HS-5 (cell line): ENCODE measurements at places on chromosomes 12 and 14.

DNA sequence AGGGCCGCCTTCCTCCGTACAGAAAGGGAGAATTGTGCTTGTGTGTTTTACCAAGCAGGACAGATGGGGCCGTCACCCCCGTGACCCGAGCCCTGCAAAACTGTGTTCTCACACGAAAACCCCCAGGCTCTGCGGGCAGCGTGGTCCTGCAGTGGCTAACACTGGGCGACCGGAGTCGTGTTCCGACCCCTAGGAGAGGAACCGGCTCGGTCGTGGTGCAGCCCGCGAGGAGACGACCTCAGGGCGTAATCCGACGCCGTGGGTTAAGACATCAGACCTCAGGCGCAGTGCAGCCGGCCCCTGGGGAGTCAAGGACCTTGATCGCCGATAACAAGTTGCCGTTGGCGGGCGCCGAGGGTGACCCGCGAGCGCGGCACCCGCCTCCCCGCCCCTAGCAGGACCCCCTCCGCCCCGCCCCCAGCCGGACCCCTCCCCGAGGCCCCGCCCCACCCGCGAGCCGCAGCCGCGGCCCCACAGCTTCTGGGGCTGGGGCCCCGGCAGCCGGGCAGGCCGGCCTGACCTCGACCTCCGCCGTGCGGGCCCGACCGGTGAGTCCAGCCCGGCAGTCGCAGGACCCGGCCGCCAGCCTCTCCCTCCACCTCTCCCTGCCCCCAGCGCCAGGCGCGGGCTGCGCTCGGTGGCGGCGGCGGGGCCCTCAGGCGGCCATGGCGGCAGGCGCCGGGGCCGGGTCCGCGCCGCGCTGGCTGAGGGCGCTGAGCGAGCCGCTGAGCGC, at the start of gene CHPT1:
CHPT1 (plus strand) TSS at position 444 of the 733 bp plus-strand sequence; CDS start at position 666, 222 bp downstream.
- DNase-seq, result no peak

DNA sequence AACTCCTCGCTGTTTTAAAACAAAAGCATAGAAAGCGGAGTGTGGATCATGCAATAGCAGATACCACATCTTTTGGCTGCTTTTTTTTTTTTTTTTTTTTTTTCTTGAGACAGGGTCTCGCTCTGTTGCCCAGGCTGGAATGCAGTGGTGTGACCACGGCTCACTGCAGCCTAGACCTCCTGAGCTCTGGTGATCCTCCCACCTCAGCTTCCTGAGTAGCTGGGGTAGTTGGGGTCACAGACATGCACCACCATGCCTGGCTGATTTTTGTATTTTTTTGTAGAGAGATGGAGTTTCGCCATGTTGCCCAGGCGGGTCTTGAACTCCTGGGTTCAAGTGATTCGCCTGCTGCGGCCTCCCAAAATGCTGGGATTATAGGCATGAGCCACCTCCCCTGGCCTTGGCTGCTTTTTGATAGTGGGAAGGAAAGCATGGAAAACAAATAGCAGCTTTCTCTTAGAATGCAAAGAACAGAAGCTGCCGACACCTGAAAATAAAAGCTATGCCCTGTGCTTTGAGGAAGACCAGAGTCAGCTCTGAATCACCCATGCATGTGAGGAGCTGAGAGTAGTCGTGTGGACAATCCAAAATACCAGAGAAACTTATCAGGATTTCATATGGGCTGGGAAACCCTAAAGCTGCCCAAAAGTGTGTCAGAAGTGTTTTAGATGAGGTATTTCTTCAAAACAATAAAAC, 3.6 kb upstream of the ELK3 start:
- no peak for DNase-seq

DNA sequence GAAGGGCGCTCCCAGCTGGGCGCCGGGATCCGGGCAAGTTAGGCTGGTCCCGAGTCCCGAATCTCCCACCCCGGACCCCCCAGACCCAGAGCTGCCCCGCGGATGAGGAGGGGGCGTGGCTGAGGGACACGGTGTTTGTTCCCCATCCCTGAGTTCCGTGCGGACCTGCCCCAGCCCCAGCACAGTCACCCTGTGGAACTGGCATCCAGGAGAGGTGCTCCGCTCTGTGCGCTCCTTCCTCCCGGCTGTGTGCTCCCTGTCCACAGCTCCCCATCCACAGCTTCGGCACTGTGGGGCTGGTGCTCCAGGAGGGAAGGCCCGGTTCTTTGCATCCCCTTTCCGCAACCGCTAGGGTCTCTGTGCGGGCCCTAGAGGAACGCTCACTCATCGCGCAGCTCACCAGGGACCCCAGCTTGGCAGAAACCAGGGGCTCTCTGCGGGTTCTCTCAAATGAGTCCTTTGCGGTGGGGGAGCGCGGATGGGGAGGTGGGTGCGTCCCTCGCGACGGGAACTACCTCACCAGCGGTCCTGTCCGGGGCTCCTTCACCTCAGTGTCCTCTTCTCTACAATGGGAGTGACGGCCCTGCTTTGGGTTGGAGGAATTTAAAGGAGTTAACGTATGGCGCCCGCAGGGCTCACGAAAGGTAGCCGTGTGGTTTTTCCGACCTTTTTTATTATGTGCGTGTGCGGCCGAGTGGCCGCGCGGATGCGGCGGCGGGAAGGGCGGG, 845 bp downstream of the TMEM132C start:
- DNase-seq, result no peak

GRCh38 chr12:78331753-78332152, 501.1 kb downstream of the NAV3 start:
- no peak for DNase-seq

DNA sequence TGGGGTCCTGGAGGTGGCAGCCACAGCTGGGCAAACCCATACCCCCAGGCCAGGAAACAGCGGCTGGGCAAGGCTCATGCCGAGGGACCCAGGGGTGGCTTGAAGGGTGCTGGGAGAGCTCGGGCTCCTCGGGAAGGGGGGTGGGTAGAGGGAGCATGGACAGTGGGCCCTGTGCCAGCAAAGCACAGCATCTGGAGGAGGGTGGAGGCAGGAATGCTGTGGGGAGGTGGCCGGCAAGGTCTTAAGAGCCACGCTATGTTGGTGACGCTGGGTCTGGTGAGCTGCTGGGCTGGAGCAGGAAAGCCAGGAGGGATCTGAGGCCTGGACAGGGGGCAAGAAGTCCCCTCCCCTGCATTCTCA, 48.2 kb upstream of the DLK1 start:
- no peak for DNase-seq

GRCh38 chr12:42760550-42760949, 171.0 kb upstream of the PRICKLE1 start:
- no peak for DNase-seq
